Naive thymus-derived CD8-positive, alpha-beta T cell (primary cell): ENCODE measurements at places on chromosomes 4 and X.

DNA sequence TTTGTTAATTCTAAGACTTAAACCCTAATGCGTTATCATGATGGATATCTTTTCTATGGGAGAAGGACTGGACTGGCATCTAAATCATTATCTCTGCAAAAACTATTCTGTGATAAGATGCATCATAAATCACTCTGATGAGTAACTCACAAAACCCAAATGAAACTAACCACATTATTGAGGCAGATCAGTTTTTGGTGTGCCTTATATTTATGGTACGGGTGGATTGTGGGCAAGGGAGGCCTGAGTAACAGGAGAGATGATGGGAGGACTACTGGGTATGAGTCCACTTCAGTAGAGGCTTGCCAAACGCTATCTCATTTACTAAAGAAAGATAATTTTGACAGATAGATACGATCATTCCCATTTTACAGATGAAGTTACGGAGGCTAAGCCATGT lies 66.4 kb upstream of the GUCY1A1 start:
- no peaks in the 10 kb centered on the region for H3K36me3 ChIP-seq
- DNase-seq: no peak
- no peak overlapping the region for H3K27ac ChIP-seq
- H3K4me1 ChIP-seq: no peaks in the 10 kb centered on the region
- no peaks in the 10 kb centered on the region for H3K27me3 ChIP-seq

DNA sequence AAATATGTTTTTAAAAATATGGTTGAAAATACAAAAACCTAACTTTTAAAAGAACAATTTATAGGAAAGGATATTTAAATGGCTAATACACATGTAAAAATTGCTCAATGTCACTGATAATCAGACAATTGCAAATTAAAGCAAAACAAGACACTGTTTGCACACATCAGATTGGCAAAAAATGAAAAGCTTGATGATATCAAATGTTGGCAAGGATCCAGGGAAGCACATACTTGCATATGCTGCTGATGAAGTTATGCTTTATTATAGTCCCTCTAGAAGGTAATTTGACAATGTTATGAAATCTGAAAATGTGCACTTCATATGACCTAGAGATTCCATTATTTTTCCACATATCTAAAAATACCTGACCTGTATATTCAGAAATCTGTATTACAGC lies 45.7 kb upstream of the EPGN start:
- DNase-seq: no peak
- H3K27me3 ChIP-seq: no peaks in the 10 kb centered on the region
- peaks cover under 1% of the 10 kb centered on the region for H3K4me1 ChIP-seq
- H3K27ac ChIP-seq: no peak overlapping the region
- H3K36me3 ChIP-seq: no peaks in the 10 kb centered on the region
- no peak overlapping the region for H3K4me3 ChIP-seq

DNA sequence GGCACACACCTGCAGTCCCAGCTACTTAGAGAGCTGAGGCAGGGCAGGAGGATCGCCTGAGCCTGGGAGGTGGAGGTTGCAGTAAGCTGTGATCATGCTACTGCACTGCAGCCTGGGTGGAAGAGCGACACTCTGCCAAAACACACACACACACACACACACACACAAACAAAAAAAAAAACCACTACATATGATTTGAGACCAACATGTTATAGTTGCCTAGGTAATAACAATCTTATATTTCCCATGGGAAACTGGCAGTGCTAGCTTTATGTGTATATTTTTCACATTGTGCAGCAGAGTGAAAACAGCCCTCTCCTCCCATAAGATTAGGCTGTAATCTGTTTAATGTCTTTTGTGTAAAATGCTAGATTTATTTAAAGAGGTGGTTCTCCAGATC lies 3.1 kb upstream of the FAM241A start:
- no peak overlapping the region for H3K4me3 ChIP-seq
- H3K36me3 ChIP-seq: no peaks in the 10 kb centered on the region
- no peaks in the 10 kb centered on the region for H3K27me3 ChIP-seq
- H3K4me1 ChIP-seq: peaks cover 8% of the 10 kb centered on the region
- DNase-seq: no peak

DNA sequence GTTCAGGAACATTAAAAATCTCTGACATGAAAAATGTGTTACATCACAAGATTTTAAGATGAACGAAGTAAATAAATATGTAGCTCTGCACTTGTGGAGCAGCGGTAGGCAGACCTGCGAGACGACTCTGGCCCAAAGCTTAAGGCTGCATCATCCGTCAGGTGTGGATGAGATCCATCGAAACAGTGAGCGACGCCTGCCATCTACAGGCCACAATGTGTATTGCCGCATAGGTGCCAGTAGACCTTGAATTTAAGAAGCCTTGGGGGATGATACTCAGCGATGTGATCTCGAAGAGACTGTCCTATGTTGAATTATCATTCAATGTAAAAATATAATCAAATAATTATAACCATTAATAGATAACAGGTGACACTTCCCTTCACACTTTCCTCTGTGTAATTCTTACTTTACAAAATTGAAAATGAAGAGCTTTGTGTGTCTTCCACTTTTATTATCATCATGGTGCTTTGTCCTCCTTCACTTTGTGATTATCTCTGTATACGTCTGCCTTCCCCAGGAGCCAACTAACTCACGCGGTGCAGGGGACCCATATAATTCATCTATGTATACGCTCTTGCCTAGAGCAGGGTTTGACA lies 851.0 kb downstream of the RAB28 start:
- H3K4me3 ChIP-seq: no peak overlapping the region
- no peak overlapping the region for H3K27ac ChIP-seq
- no peaks in the 10 kb centered on the region for H3K36me3 ChIP-seq
- H3K27me3 ChIP-seq: peaks cover 36% of the 10 kb centered on the region

DNA sequence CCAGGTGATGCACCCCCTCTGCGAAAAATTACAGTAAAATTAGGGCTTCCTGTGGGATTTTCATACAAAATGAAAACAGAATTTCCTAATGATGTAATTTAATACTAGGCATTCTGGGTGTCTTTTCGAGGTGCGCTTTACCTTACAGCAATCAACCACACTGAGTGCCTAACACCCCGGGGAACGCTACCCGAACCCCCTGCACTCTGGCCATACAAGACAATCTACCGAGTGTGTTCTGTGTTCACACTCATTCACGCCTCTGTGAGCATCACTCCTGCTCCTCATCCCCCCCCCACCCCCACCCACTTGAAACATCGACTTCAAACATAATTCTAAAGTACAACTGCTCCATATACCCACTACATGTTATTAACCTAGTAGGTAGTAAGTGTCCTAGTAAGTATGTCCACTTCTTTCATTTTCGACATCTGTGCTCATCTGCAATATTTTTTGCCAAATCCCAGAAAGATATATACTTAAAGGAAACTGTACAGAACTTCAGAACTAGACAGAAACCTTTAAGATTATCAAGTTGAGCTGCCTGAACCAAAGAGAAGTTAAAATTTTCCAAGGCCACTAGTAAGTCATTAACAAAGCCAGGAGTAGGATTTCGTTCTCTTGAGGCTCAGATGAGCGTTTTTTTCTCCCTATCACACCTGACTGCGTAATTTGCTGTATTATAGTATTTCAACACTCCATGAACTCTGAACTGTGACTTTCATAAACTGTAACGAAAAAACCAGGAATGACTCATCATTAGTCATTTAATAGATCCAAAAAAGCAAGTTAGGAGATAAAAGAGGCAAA lies 80.0 kb downstream of the FAT1 start:
- peaks cover 7% of the 10 kb centered on the region for H3K27me3 ChIP-seq
- no peaks in the 10 kb centered on the region for H3K4me1 ChIP-seq
- no peaks in the 10 kb centered on the region for H3K36me3 ChIP-seq
- H3K27ac ChIP-seq: no peak overlapping the region

GRCh38 chr4:4666693-4667621 lies 125.1 kb upstream of the STX18 start:
- no peak for DNase-seq
- no peaks in the 10 kb centered on the region for H3K36me3 ChIP-seq
- no peaks in the 10 kb centered on the region for H3K4me1 ChIP-seq
- no peaks in the 10 kb centered on the region for H3K27me3 ChIP-seq
- no peak overlapping the region for H3K27ac ChIP-seq
- no peak overlapping the region for H3K4me3 ChIP-seq

DNA sequence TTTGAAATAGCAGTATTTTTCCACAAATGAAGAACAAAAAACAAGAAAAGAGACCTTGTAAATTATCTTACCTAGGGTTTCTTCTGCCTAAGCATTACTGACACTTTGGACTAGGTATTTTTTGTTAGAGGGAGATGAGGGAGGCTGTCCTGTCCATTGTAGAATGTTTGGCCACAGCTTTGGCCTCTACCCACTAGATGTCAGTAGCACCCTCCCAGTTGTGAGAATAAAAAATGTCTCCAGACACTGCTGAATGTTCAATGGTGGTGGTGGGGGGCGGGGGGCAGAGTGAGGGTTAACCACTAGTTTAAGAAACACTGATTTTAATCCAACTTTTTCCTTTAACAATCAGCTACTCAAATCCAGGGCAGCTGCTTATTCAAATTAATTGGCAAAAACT lies 25.8 kb downstream of the OTUD4 start:
- peaks cover 12% of the 10 kb centered on the region for H3K4me1 ChIP-seq
- H3K27ac ChIP-seq: no peak overlapping the region
- H3K4me3 ChIP-seq: no peak overlapping the region
- DNase-seq: no peak
- no peaks in the 10 kb centered on the region for H3K36me3 ChIP-seq
- H3K27me3 ChIP-seq: no peaks in the 10 kb centered on the region

- H3K4me1 ChIP-seq: peaks cover 30% of the 10 kb centered on the region
- peaks cover 80% of the 10 kb centered on the region for H3K36me3 ChIP-seq
- no peaks in the 10 kb centered on the region for H3K27me3 ChIP-seq
- H3K27ac ChIP-seq: peak overlapping the region; percentile 83
- DNase-seq: peak; percentile 26
Observed at GRCh38 chr4:102541697-102542096, 40.5 kb downstream of the NFKB1 start.

DNA sequence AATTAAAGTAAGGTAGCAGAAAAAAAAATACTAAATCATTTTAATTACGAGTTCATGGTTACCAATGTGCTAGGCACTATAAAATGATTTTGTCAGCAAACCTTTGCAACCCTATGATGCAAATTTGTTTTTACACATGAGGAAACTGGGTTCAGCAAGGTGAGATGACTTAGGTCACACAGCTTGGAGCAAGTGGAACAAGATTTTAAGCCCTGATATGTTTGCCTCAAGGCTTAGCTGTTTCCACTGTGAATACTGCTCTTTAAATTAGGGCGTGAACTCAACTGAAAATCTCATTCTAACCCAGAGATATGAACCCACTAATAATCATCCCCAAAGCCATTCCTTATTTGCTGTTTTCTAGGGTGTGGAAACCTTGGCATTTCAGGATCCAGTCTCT lies 86.3 kb downstream of the CEP44 start:
- no peak overlapping the region for H3K27ac ChIP-seq
- no peaks in the 10 kb centered on the region for H3K4me1 ChIP-seq
- H3K36me3 ChIP-seq: no peaks in the 10 kb centered on the region

DNA sequence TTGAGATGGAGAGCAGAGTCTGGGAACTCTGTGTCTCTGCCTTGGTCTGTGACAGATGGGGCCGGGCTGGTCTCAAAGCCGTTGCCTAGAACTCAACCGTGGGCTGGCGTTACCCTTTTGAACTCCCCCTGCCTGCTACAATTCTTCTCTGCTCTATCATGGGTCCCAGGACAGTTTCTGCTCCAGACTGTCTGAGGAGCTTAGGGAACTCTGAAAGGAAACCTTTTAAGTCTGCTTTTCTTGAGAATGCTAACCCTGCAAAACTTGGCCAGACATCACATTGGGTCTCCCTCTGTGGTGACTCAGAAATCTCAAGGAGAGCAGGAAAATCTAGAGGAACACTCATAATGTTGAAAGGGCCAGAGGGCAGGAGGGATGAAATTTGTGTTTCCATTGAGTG lies 240.6 kb downstream of the CBR4 start:
- H3K4me3 ChIP-seq: no peak overlapping the region
- no peaks in the 10 kb centered on the region for H3K36me3 ChIP-seq
- no peak overlapping the region for H3K27ac ChIP-seq
- H3K4me1 ChIP-seq: no peaks in the 10 kb centered on the region
- H3K27me3 ChIP-seq: peaks cover 8% of the 10 kb centered on the region

- peaks cover 3% of the 10 kb centered on the region for H3K27me3 ChIP-seq
- DNase-seq: no peak
- no peak overlapping the region for H3K27ac ChIP-seq
Observed at GRCh38 chrX:1341545-1342184, 5.1 kb downstream of the IL3RA start.

GRCh38 chr4:80412322-80412721 lies 76.8 kb downstream of the CFAP299 start:
- H3K36me3 ChIP-seq: no peaks in the 10 kb centered on the region
- H3K4me1 ChIP-seq: no peaks in the 10 kb centered on the region
- H3K27ac ChIP-seq: no peak overlapping the region
- H3K4me3 ChIP-seq: no peak overlapping the region
- no peaks in the 10 kb centered on the region for H3K27me3 ChIP-seq

GRCh38 chr4:153465615-153466080 lies 512 bp upstream of the TMEM131L start:
- H3K36me3 ChIP-seq: peaks cover 6% of the 10 kb centered on the region
- H3K4me3 ChIP-seq: peak overlapping the region; percentile 97
- H3K27ac ChIP-seq: peak overlapping the region; percentile 90
- no peaks in the 10 kb centered on the region for H3K27me3 ChIP-seq

DNA sequence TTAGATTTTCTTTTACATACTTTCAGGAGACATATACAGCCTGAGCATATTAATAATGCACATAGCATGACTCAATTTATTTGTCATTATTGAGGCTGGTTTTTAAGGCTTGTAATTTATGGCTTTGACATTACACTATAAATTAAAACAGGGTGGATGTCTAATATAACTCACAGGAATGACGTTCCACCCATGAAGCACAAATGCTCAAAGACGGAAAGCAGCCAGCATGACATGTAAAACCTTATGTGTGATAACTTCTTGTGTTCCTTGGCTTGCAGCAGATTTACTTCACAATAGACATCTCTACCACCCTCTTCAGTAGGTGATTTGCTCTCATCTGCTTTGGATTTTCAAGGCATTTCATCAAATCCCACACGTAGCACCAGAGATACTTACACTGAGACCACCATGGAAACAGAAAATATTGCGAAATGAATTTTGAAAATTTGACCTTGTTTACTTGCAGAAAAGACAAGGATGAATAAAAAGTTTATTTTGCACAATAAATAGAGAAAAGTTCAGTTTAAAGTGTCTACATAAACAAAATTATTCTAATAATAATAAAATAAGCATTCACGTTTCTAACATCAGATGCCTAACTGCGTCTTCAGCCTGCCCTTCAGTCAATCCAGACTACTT lies 64.7 kb upstream of the BTC start:
- H3K36me3 ChIP-seq: no peaks in the 10 kb centered on the region
- no peak for DNase-seq
- no peak overlapping the region for H3K4me3 ChIP-seq
- no peaks in the 10 kb centered on the region for H3K4me1 ChIP-seq
- H3K27me3 ChIP-seq: peaks cover 12% of the 10 kb centered on the region
- no peak overlapping the region for H3K27ac ChIP-seq

DNA sequence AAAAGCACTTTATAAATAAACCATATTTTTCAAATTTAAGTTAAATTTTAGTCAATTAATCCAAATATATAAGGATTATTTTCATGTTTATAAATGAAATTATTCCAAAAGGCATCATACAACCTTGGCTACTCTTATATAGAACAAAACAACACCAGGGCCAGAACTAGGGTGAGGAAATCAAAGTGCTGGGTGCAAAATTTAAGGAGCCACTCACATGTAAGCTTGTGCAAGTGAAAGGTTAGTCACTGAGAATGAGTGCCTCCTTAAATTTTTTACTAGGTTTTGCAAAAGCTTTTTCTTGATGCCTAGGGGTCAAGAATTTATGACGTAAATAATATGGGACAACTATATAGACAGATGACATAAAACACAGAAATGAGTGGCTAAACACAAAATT lies 83.4 kb upstream of the COX18 start:
- no peak overlapping the region for H3K4me3 ChIP-seq
- no peaks in the 10 kb centered on the region for H3K4me1 ChIP-seq
- no peak for DNase-seq
- H3K27ac ChIP-seq: no peak overlapping the region
- H3K27me3 ChIP-seq: no peaks in the 10 kb centered on the region
